ENCODE measurements at places on chromosomes 7 and 10.

GRCh38 chr10:3811291-3811870, 26.4 kb upstream of the KLF6 start:
- DNase-seq: no peak

DNA sequence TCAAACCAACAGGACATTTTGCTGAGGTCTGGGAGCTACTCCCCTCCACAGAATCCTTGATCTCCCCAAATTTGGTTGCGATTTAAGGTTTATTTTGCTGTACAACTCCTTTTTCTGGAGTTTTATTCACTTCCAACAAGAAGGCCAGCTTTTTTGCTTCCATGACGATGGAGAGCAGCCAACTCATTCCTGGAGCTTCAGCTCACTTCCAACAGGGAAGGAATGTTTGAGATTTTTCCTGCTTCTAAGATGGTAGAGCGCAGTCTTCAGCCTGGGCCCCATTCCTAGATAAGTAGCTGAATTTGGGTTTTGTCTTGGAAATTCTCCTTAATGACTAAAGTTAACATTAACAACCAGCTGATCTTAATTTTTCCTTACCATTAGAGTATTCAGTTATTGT, 30.9 kb upstream of the CREB3L2 start:
- DNase-seq: no peak

DNA sequence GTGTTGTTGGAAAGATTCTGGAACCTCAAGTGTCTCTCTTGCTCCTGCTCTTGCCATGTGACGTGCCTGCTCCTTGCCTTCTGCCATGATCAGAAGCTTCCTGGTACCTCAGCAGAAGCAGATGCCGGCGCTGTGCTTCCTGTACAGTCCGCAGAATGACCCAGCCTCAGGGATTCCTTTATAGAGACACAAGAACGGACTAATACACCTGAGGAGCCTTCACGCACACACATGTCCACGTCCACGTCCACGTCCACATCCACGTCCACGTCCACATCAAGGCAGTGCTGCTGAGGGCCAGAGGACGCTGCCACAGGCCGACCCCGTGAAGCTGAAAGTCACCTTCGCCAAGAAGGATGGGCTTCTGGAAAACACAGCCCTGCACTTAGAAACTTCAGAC, 190.1 kb downstream of the MAD1L1 start:
- no peak for DNase-seq

DNA sequence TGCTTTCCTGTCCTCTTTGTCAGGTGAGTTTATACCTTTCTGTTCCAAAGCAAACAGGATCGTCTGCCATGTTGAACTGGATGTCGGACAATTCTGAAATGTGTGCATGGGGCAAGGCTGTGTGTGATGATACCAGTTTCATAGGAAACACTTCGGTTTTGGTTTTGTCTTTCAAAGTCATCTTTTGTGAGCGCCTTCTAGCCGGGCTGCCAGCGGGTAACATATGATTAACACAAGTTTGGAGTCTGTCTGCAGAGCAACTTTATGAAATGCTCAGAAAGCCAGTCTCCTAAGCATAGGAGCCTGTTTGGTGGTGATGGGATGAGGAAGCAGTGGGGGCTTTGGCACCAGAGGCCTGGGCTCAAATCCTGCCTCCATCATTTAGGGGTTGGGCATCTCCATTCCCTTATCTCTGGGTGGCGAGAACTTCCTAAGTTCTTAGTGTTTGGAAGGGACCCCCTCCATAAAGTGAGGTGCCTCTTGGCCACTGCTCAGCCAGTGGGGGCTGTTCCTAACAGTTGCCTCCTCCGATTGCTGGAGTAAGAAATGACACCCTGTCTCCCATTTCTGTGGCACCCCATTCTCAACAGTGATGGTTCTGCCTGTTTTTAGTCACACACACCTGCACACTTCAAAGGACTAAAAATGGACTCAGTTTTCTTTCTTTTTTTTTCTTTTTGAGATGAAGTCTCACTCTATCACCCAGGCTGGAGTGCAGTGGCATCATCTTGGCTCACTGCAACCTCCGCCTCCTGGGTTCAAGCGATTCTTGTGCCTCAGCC, 36.8 kb downstream of the CUX1 start:
- no peak for DNase-seq

DNA sequence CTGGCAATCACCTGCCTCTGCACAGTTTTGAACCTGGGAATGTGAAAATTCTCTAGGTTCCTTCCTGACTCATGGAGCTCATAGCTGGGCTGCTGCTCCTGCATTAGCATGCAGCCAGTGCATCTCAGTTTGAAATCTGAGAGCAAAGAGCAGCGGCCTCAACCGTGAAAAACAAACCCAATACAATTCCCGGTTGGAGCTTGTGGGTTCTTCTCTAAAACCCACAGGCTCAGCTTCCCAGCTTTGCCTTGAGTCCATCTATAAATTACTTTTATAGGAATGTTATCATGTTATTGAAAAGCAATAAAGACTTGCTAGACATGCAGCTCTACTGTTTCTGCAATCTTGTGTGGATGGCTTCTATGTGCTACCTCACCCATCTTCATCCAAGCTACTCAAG, 191.7 kb downstream of the CXCL12 start:
- no peak for DNase-seq

- DNase-seq: no peak
Measured at GRCh38 chr10:85491652-85492051, 874.9 kb downstream of the GRID1 start.

DNA sequence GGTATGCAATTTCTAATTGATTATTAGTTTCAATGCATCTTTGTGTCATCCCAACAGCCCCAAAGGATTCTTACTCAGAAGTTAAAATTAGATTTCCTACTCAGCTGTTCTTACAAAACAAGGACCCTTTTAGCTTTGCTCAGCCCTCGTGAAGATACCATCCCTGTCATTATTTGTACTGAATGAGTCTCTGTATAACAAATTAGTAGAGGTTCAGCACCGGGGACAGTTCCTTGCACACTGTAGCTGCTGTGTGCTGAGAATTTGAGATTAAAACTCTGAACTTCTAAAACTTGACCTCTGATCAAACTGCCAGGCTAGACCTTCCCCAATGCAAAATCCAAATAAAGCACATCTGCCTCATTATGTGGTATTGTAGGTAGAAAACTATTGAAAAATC, 299.1 kb downstream of the LHFPL3 start:
- DNase-seq: no peak

- DNase-seq: no peak
Measured at GRCh38 chr10:51862149-51862548, 162.8 kb upstream of the CSTF2T start.

All from stimulated activated CD8-positive, alpha-beta memory T cell treated with anti-CD3 and anti-CD28 coated beads, Interleukin-4, amount 100 ng/mL, for 1 hour (primary cell).